Activated T-cell treated with anti-CD3 and anti-CD28 coated beads, Interleukin-2, amount 50 U/mL, for 72 hours (primary cell): ENCODE measurements at places on chromosomes 3 and 15. TPM values are rescaled to one million over a fixed set of nuclear protein-coding genes. Genes with fewer than 3 reads are reported as not detected.

Gene IGF2BP2
- total RNA-seq = 1.2 TPM

- no peak for DNase-seq
These were observed 15.9 kb downstream of the PARL start for GRCh38 chr3:183868796-183869195.

GRCh38 chr3:173275740-173276139, 121.8 kb upstream of the NLGN1 start:
- no peak for DNase-seq

DNA sequence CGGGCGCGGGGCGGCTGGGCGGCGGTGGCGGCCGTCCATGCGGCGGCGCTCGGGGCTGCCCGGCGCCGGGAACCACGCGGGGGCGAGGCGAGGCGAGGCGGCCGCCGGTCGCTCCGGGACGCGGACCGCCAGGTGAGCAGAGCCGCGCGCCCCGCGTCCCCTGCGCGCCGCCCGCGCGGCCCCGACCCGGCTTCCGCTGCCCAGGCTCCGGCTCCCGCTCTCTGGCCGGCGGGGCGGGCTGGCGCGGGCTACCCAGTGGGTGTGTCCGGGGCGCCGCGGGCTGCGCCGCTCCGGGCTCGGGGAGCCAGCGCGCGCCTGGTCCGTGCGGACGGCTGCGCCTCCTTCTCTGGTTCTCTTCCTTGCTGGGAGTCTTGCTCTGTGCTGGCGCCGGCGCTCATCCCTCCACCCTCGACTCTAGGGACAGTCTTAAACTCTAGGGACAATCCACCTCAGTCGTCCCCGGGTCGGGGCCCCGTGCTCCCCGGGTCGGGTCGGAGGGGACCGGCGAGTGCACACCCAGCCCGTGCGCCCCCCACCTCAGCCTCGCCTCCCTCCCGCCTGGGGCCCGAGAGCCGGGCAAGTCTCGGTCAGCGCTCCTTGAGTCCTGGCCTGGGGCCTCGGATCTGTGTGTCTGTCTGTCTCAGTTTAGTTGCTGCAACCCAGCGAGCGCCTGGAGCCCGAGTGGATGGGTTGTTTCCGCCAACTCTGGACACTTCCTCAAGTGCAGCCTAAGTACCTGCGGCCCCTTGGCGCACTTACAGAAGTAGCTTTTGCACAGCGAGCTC, 488 bp downstream of the THSD4 start:
- DNase-seq = peak; percentile 27

DNA sequence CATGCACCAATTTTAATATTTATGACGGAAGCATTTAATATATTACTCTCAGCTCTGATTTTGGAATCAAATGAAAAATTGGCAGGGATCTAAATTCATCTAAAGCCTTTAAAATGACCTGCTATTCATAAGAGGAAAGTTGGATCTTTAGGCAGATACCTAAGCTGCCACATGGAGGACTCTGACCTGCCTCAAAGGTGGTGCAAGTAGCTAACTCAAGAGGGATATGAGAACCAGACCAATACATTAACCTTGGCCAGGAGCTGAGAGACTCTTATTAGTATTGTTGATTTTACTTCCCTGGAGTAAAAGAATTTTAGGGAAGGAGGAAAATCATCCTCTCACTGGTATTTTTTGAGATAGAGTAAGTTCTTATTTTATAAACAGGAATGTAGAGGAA, 17.7 kb downstream of the ZNF654 start:
- no peak for DNase-seq

DNA sequence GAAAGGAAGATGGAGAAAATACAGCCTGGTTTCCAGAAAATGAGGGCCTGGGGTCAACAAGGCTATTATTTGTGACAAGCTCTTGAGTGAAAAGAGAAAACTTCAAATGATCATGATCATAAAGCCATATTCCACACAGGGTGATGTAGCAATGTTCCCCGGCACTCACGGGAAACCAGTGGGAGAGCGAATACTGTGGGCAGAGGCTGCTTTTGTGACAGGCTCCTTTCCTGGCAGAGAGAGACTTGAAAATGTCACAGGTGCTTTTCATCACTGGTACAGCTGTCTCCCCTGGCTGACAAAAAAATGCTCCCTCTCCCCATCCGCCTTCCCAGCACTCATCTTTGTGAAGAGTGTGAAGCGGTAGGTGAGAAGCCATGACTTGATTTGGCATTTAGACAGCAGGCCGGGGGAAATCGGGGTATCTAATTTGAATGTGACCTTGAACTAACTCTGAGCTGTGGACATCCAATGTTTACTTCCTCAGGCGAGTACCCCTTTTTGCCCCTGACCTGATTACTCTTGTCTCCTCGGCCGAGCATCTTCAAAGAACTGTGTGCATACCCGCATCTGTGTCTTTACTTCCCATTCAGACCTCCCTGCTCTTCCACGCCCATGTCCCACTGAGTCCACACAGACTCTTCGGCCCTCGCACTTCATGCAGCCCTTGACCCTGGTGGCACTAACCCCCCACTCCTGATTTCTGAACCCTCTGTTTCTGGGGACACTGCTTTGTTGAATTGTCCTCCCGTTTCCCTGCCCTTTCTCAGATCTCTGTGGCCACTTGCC, 23.2 kb downstream of the CA12 start:
- DNase-seq = no peak

- peak; percentile 60 for DNase-seq
These were observed 3.8 kb downstream of the NRROS start for GRCh38 chr3:196643201-196643749.

DNA sequence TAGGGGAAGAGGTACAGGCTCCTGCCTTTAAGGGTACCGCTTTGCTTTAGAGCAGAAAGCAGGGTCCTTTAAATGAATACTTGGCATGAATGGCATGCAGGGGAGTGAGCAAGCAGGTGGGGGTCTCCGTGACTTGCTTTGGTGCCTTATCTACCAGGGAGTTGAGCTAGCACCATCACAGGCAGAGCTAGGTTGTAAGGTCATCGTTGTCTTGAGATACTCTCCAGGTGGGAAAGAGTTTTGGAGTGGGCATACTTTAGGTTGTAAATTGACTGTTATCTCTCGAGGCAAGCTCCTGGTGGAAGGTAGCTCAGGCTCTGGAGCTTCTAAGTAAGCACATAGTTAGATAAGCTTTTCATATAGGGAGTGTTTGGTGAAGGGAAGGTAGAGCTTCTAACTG, 5.6 kb downstream of the GASK1A start:
- DNase-seq = no peak
